ENCODE measurements at places on chromosomes 11 and 22.

DNA sequence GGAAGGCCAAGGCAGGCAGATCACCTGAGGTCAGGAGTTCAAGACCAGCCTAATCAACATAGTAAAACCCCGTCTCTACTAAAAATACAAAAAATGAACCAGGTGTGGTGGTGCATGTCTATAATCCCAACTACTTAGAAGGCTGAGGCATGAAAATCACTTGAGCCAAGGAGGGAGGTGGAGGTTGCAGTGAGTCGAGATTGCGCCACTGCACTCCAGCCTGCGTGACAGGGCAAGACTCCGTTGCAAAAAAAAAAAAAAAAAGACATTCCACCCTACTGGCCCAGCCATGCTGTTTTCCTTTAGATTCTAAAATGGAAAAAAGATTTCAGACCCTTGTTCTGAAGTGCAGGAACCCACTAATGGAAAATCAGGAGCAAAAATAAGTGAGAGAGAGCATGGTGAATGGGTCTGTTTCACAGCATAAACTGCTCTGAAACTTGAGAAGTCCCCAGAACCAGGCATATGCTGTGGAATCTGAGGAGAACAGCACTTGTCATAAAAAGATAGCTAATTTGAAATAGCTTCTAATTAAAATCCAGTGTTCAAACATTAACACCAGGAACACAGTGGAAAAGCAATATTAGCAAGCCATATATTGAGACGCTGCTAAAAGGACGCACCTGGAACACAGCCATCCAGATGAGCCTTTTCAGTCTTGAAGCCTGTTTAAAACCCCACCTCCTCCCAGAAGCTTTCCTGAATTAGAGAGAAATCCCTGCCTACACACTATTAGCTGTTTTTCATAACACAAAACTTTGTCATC lies 66.3 kb upstream of the CHRM4 start:
- no peak for DNase-seq

DNA sequence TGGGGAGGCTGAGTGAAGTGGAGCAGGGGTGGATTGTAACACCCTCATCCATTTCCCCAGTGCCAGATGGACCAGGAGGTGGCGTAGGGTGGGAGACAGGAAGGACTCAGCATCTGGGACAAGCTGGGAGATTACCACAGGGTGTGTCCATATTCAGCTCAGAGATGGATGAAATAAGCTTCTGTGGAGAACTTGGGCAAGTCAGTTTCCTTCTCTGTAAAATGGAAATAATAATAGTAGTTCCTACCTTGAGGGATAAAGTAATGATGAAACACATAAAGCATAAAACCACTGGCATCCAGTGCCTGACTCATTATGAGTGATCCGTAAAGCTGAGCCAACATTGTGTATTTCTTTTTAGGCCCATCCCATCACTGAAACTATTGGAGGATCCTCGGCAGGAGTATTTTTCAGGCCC lies 607 bp upstream of the ROBO4 start:
- no peak for DNase-seq

- peak; percentile 8 for DNase-seq
Measured at GRCh38 chr11:70191495-70192140, 11.5 kb upstream of the FADD start.

- DNase-seq: no peak
Measured at GRCh38 chr11:69312453-69313404, 18.8 kb downstream of the MYEOV start.

- no peak for DNase-seq
Measured at GRCh38 chr22:42990131-42990838, 24.7 kb downstream of the PACSIN2 start.

GRCh38 chr11:69337211-69337721 lies 43.3 kb downstream of the MYEOV start:
- DNase-seq: peak; percentile 36

DNA sequence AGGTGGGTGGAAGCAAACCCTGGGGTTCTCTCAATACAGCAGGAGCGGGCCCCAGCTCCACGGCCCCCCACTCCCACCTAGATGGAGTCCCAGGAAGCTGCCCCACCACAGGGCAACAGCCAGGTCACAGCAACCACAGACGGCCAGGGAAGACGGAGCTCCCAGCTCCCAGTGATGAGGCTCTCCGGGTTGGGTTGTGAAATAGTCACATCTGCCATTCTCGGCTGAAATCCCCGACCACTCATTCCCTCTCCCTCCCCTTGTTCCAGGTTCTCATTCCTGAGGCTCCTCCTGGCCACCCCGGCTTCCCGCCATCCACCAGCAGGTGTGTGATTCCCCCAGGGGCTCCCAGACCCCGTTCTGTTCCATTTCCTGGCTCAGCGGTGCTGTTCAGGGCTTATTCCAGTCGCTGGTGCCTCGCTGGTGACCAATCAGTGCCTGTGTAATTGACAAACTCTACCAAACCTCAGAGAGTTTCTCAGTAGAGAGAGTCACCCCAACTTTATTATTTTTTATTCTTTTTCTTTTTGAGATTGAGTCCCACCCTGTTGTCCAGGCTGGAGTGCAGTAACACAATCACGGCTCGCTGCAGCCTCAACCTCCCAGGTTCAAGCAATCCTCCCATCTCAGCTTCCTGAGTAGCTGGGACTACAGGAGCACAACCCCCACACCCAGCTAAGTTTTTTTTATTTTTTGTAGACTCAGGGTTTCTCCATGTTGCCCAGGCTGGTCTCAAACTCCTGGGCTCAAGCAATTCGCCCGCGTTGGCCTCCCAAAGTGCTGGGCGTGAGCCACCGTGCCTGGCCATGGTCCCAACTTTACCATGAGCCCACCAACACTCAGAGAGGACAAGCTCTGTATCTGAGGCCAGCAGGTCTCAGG lies 63.2 kb downstream of the SHANK2 start:
- DNase-seq: no peak

- no peak for DNase-seq
Measured at GRCh38 chr22:17369439-17370025, at the start of gene CECR2. Gene CECR2 (plus strand): TSS chr22:17369460. CDS start chr22:17369784, 324 bp downstream.

DNA sequence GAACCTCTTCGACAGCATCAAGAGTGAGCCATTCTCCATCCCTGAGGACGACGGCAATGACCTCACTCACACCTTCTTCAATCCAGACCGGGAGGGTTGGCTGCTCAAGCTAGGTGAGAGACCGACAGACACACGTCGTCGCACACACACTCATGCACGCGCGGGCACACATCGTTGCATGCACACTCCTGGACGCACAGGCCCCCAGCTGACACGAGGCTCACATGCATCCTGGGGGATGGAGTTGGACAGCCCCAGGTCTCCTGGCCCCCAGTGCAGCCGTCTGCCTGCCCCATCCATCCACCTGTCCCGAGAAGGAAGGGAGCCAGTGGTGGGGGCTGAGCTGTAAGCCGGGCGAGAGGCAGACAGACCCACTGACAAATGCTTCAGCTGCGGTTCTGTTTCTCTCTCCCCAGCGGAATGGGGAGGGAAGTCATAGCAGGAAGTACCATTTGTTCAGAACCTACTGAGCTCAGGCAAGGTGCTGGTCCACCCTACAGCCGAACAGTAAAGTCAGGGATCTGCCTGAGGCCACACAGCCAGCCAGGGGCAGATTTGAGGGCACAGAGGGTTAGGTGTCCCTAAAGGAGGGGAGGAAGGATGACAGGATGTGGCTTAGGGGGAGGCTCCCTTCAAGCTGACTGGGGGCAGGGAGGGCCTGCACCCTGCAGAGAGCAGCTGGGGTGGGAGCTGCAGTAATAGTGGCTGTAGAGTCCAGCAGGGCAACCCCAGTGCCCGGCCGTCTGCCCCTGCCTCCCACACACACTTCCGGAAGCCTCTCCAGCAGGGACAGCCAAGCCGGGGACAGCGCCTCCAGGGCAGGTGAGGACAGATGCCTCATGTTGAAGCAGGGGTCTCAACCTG lies 27.1 kb downstream of the CYTH4 start:
- peak; percentile 67 for DNase-seq

- no peak for DNase-seq
Measured at GRCh38 chr11:130599073-130599654, 150.7 kb downstream of the ADAMTS15 start.

GRCh38 chr11:64887234-64887756 lies 8.9 kb upstream of the EHD1 start:
- DNase-seq: no peak

GRCh38 chr22:24481641-24482040 lies 13.5 kb upstream of the UPB1 start:
- DNase-seq: no peak

DNA sequence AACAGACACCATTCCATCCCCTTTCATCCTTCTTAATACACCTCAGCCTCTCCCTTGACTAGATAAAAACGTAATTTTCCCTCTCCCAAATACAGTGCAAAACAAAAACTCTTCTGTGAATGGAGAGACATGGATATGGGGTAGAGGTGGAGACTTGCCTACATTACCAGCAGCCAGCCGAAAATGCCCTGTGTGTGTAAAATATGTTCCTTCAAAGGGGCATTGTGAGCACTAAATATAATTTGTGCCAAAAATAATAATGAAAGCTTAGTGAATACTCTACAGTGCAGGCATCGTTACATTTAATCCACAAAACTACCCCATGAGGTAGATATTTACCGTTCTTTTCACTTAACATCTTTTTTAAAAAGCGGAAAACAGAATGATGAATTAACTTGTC lies 1.0 kb upstream of the TRIM44 start:
- no peak for DNase-seq

DNA sequence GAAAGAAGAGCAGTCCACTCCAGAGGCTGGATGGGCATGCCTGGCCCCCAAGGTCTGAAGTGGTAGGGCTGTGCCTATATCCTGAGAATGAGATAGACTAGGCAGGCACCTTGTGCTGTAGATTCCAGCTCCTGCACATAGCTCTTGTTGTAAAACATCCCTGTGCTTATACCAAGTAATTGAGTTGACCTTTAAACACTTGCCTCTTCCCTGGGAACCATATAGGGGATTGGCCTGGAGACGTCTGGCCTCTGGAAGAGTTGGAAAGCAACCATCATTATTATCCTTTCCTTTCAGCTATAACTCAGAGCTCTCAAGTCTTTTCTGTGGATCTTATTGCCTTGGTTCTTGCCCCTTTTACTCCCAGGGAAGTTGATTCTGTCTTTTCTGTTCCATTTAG lies 15.1 kb downstream of the LIMK2 start:
- DNase-seq: no peak

DNA sequence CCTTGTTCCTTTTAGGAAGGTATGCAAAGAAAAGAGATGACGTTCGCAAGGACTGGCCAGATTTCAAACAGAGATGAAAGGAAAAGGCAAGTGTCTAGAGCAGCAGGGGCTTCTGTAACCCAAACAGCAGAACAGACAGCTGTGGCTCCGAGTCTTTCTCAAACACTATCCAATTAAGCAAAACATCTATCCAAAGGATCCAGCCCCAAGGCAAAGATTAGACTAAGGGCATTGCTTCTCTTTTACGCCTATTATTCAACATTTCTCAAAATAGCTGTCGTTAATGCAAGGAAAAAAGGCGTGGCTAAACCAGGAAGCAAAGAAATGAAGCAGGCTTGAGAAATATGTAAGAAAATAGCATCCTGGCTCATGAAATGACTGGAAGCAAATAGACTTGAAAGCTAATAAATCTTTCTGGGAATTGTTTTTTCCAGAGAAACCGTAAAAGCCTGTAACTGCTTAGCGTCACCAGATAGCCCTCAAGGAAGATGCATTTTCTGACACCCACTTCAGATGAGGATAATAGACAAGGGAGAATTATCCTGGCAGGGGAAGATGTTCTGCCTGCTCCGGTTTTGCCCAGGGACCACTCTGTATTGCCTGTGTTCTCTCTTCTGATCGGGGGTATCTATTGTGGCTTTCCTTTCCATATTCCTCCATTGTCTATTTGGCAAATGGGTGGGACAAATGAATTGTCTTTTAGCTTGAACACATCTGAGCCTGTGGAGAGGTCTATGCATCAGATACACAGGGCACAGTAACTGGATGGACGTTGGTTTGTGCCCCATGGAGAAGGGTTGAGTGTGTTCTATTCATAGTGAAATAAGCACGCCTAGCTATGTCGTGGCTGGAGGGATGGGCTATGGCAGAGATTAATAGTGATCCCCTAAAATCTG lies 20.2 kb downstream of the C11orf96 start:
- no peak for DNase-seq

- no peak for DNase-seq
Measured at GRCh38 chr11:73374151-73374550, 2.0 kb upstream of the RELT start.

DNA sequence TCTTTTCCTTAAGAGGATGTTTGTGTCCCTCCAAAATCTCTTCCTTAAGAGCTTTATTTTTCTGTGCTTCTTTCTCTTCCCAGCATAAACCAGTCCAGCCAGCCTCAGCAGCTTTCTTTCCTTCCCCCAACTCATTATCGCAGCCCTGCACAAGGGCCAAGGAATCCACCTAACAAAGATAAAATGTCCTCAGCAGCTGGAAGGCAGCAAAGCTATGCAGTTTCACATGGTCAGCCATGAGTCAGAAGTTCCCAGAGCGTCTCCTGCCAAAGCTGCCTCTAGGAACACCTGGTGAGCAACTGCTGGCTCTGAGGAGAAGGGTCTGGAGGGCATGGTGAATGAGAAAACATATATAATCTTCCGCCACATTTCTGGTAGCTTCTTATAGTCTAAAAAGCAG lies 45.3 kb upstream of the HMGXB4 start:
- DNase-seq: no peak

DNA sequence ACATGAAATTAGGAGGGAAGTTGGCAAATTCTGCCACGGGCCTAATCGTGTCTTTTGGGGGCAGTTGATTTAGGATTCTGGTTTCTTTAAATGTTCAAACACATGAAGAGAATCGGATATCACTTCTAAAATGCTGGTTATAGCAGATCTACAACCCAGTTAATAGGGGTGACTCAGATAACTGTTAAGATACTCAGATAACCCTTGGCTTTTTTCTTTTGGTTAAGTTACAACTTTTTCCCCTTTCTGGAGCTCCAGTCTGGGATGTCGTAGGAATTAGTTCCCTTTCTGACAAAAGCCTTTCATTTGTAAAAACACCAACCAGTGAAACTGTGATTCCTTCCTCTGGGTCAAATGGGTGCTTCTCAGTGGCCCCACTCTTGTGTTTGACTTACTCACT lies 976 bp downstream of the DEPDC7 start:
- DNase-seq: no peak

GRCh38 chr22:36015811-36016529 lies 12.7 kb downstream of the RBFOX2 start:
- DNase-seq: no peak

GRCh38 chr22:48923165-48923865 lies 904.4 kb downstream of the BRD1 start:
- DNase-seq: no peak

GRCh38 chr11:43852057-43852636 lies 28.5 kb upstream of the ALKBH3 start:
- peak; percentile 39 for DNase-seq

GRCh38 chr11:58395581-58395980 lies 11.1 kb downstream of the OR5B3 start:
- DNase-seq: no peak

GRCh38 chr22:22616636-22617035 lies 27.8 kb upstream of the GGTLC2 start:
- DNase-seq: peak; percentile 53

All from CD4-positive, alpha-beta memory T cell (primary cell).